ENCODE measurements at places on chromosomes 16 and 17. TPM values are rescaled to one million over a fixed set of nuclear protein-coding genes. Genes with fewer than 3 reads are reported as not detected.

DNA sequence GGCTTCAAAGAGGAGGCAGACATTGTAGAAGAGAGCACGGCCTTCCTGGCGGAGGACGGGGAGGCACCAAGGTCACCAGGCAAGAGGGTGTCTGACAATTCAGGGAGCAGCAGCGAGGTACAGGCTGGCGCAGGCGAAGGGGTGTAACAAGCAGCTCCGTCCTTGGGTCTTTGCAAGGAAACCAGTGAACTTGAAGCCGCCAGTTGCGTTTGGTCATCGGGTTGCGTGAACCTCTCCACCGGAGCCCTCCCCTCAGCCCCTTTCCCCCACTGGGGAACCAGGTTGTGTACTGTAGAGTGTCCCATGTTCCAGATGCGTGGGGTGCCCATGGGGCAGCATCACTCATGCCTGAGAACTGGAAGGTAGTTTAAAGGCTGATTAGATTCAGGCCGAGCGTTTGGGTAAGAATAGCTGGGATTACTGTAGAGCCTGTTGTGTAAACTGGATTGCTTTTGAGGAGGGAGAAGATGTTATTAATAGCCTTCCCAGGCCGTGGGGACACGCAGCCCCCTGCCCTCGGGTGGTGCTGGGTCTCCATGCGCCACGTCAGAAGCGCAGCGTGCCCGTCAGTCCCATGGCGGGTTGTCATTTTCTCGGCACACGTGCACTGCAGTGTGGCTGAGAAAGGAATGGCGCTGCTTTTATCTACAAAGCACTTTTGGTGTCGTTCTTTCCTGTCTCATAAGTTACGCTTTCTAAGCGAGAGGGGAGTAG lies 2.5 kb downstream of the MRPL12 start:
- DNase-seq, result no peak

The PIMREG gene
- 46.6 TPM for total RNA-seq

DNA sequence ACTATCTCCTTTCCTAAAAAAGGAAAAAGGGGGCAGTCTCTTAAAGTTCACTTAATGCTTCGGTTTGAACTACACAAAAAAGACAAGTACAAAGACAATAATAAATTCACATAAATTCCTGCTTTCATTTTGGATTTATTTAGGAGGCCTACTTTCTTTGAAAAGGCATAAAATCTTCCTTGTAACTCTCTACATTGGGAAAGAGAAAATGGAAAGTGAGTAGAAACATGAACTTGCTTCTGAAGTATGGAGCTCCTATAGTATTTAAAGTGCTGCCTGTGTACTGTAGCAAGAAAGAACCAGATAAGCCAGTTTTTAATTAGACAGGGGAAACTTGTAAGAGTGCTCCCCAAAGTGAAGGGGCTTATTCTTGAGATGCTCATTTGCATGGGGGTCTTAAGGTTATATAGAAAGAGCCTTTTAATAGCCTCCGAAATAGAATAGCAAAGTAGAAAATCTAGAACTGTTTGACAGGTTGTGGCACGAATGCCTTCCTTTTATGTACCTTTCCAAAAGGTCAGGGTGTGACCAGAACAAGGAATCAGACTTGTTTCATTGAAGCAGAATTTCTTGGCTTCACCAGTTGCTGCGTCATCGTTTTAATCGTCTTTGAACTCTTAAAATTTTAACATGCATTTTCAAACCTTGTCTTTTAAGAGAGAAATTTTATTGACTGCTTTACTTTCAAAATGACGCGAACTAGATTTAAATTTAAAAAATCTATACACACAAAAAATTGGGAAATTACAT lies 12.9 kb downstream of the GAN start:
- DNase-seq, result no peak

DNA sequence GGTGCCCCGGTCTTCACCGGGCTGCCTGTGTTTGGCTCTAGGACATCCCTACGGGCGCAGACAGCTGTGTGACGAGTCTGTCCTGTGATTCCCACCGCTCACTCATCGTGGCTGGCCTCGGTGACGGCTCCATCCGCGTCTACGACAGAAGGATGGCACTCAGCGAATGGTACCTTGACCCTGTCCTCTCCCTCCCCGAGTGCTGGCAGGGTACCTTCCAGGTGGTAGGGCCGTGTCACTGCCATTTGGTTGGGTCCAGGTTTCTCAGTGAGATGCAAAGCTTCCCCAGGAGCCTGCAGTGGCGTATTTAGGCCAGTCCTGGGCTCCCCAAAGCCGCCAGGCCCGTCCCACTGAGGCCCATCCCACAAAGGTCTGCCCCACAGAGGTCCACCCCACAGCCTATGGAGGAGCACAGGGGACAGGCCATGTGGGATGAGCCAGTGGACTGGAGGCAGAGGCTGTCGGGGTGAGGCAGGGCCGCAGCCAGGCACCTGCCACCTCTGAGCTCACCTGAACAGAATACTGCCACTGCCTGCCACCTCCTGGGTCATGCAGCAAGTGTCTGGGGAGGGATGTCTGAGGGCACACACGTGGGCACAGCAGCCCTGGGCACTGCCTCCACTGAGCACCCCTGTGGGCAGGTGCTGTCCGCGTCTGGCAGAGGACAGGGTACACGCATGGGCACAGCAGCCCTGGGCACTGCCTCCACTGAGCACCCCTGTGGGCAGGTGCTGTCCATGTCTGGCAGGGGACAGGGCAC lies 31.4 kb upstream of the CHMP6 start:
- no peak for DNase-seq
